ENCODE measurements at places on chromosomes 5 and 9.

- peak; percentile 39 for DNase-seq
Measured at GRCh38 chr9:121321016-121321503, 49.0 kb downstream of the STOM start.

DNA sequence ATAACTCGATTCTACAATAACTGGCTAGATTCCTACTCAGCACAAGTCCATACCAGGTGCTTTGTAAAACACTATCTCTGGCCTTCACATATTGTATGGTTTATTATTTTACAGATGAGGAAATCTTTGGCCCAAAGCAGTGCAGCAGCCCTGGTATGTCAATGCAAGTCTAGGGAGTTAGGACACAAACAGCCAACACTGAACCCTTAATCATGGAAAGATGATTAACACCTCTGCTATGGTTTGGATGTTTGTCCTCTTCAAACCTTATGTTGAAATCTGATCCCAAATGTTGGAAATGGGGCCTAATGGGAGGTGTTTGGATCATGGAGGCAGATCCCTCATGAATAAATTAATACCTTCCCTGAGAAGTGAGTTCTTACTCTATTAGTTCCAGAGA lies 76.6 kb downstream of the MAPKAP1 start:
- DNase-seq: no peak

DNA sequence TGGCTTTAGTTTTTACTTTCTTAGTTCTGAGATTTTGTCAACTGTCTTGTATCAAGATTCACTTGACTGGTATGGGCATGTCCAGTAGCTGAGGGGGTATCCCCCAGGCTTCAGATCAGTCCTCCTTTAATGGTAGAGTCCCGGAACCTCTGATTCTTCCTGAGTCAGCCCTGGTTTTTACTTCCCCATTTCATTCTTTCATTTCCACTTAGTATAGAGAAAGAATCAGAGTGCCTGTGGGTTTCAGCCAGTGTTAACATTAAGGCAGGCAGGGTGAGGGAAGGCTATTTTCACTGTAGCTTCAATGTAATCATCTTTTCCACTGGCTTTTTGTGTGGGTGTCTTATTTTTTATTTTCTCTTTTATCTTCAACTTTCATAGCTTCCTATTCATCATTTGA lies 8.3 kb upstream of the COMMD10 start:
- no peak for DNase-seq

DNA sequence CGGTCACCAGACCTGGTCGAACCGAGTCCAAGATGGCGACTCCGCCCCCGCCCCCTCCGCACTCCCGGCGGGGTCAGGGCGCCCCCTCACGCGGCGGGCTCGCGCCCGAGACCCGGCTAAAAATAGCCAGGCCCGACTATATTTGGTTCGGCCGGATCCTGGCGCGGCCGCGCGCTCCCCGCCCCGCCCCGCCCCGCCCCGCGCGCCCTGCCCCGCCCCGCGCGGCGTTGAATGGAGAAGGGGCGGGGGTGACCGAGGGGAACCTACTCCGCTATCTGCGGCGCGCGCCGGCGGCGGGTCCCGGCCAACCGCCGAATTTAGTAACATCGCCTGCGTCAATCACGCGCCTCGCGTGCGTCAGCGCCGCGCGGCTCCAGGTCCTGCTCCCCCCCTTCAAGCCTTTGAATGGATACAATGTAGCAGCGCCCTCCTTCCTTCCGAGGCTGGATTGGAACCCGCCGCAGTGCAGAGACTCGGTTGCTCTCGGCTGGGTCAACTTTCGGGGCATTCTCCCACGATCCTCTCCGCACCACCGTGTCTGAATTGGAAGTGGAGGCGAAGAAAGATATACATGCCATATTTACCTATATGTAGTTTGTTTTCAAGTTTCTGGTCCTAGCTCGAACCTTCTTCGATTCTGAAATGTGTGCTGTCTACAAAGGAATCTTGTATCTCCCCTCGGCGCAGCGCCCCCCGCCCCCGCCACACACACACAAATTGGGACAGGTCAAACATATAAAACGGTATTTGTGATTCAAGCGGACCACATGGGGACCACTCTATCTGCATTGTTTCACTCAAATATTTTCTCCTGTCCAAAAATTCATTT lies 1.6 kb upstream of the NR4A3 start:
- DNase-seq: peak; percentile 96
